ENCODE measurements at places on chromosomes 3 and 15.

GRCh38 chr3:35254917-35255316 lies 384.4 kb upstream of the ARPP21 start:
- no peak for DNase-seq

- DNase-seq = no peak
These were observed 3.3 kb upstream of the IL17RC start for GRCh38 chr3:9913601-9914000.

GRCh38 chr3:188507244-188507720 lies 353.3 kb downstream of the LPP start:
- no peak for DNase-seq

DNA sequence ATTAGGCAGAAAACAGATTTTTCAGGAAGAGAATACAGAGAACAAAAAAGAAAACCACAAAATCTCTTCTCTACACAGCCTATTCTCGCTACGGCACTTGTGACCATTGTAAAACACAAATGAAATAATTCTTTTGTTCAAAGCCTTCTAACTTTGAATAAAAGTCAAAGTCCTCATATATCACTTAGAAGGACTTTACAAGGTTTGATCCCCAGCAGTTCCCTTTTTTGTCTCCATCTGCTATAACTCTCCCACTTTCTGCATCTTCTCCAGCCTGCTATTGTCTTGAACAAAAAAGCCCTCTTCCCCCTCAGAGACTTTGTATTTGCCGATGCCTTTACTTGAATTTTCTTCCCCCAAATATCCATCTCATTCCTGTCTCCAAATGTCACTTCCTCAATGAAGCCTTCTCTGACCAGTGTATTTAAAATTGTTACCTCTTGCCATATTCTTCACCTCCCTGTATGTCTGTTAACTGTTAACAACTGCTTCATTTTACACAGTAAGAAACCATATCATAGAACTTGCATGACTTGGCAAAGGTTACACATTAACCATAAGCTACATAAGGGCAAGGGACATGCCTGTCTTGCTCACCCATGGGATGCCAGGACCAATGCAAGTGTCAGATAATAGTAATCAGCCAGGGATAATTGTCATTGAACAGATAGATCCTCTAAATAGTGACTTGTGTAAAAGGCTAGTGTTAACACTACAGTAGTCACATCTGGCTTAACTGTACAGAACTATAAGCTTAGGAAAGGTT lies 122.4 kb downstream of the CBLB start:
- DNase-seq = no peak

Data from stimulated activated CD4-positive, alpha-beta T cell treated with anti-CD3 and anti-CD28 coated beads, Interleukin-15, amount 100 ng/mL, for 24 hours (primary cell).